ENCODE measurements at places on chromosomes 4 and X.

- DNase-seq, result peak; percentile 5
These were observed 174.8 kb upstream of the KLF3 start for GRCh38 chr4:38489011-38489861.

- DNase-seq, result no peak
These were observed 128.2 kb upstream of the RASGEF1B start for GRCh38 chr4:81599742-81600380.

- no peak for DNase-seq
These were observed 44.3 kb upstream of the TBL1X start for GRCh38 chrX:9420275-9421265.

GRCh38 chrX:85215946-85216345 lies 27.6 kb downstream of the SATL1 start:
- DNase-seq, result no peak

DNA sequence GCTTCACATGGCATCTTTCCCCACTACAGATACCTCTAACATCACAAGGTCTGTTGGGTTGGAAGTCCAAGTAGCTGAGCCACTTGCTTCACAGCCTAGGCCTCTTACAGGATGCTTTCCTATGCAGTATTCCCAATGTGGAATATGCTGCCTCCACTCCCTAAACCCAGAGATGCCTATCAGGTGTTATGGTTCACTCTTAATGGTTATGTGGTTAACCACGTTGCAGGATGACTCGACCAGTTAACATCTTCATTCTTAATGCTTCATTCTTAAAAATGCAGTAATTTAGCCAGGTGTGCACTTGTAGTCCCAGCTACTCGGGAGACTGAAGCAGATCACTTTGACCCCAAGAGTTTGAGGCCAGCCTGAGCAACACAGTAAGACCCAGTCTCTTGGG lies 24.2 kb downstream of the HAUS3 start:
- DNase-seq, result no peak

DNA sequence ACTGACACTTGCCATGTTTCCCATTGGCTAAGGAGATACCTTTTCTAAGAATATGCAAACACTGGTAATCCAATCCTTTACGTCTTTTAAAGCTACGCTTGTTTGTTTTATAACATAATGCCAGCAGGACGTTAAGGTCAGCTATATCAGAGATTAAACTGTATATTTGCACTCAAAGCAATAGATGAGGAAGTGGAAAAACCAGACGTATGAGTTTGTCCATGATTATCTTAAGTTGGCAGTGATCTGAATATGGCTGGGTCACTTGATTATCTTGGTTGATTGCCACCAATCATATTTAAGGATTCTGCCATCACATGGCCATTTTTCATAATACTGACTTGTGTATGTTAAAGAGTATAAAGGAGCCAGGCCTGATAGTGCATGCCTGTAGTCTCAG lies 19.4 kb downstream of the TMSB4X start:
- DNase-seq, result no peak

GRCh38 chr4:185721190-185722028 lies 90.6 kb downstream of the SORBS2 start:
- DNase-seq, result no peak

GRCh38 chr4:25144870-25145481 lies 15.3 kb downstream of the SEPSECS start:
- DNase-seq, result peak; percentile 24

- no peak for DNase-seq
These were observed 211.3 kb upstream of the FAT1 start for GRCh38 chr4:186934841-186935443.

GRCh38 chr4:2535376-2536192 lies 863 bp upstream of the FAM193A start:
- DNase-seq, result no peak

GRCh38 chrX:11241720-11242119 lies 51.5 kb upstream of the AMELX start:
- DNase-seq, result no peak

DNA sequence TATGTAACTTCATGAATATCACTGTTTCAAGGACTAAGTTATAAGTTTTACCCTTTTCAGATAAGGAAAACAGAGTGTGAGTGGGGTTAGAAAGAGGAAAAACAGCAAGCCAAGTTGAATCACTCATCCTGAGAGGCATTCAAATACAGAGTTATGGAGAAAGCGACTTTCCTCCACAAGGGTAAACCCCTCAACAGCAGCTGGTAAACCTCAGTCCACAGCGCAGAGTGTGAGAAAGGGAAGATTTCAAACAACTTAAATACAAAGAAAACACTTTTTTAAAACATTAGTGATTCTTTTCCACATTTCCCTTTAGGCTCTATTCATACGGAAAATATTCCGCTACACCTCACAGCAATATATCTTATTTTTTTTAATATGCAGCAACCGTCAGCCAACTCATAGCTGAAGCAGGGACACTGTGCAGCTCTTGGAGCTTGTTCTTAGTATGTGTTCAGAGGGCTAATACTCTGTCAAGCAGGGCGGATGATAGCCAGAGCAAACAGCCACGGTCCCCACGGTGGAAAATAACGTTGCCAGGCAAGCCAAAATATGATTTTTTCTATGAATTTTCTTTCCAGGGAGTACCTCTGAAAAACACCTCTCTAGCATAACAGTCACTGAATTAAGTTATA lies 488.9 kb upstream of the FAT1 start:
- no peak for DNase-seq

GRCh38 chrX:64571011-64571410 lies 175.8 kb upstream of the MTMR8 start:
- DNase-seq, result no peak

DNA sequence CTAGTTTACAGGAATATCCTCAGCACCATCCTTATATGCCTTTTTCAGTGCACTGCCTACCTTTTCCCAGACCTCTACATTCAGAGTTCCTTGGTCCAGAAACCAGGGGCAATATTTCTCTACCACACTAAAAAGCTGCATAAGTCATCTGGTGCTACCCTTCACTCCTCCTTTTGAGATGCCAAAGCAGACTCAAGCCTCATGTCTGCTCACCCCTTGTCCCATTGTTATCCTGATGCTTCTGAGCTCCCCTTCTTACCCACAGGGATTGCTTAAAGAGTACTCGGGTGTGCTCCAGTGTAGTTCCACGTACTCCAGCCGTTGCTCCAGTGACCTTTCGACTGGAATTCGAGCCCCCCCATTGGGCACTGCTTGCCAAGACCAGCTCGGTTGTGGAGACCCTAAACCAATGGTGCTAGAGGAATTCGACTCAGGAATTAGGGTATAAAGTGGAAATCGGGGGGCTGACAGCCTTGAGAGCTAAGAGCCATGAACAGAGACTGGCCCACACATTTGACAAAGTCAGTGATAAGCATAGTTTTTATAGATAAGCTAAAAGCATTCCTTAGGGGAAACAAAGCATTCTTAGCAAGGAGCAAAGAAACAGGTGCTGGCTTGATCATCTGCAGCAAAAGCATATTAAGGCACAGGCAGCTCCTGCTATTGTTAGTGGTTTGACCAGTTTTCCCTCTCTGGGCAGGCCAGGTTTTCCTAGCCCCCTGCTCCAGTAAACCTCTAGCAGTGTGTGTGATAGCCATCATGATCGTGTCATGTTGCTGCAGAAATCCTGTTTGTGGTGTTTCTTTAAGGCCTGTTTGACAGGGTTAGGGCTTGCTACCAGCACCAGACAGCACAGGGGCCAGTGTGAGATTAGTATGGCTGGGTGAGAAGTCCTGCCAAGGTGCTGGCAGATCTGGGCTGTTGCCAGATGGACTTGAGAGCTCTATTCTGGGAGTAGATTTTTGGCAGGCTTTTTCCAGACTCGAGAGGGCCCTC lies 57.5 kb upstream of the WDR1 start:
- DNase-seq, result no peak

- no peak for DNase-seq
These were observed 69.2 kb downstream of the PRDM5 start for GRCh38 chr4:120853161-120853935.

DNA sequence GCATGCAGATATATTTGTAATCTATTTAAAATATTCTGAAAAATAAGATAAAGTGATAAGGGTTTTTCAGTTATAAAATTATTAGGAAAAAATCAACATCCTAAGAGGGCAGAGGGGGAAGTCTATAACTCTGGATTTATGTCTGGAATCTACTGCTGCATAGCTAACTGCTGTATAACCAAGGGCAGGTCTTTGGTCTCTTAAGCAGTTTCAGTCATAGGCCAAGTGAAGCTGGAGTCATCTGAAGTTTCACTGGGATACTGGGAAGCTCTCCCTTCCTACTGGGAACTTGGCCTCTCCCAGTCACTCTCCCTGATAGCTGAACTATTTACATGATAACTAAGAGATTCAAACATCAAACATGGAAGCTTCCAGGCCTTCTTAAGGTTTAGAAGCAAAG lies 1409.9 kb upstream of the PCDH7 start:
- no peak for DNase-seq

DNA sequence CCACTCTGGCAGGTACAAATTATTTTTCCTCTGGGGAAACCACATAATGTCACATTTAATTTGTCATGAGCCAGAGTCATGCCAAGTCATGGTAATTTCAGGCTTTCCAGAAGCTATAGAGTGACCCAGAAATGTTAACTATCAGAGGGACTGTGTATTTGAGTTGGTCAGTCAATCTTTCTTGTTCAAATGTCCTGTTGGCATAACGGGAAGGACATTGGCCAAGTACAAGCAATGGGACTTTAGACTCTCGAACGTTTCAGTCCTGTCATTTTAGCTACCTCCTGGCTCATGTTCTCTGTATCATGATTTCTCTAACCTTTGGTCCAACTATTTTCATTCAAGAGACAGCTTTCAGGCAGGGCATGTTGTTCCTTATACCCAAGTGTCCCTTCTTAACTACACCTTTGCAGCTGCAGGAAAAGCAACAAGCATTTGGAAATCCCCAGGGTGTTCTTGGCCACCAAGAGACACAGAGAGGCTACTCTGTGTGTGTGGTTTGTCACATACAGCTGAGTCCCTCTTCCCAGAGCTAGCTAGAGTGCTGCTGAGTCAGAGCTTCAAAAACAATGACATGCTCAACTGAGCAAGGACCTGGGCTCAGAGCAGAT lies 142.6 kb downstream of the EGF start:
- DNase-seq, result no peak

DNA sequence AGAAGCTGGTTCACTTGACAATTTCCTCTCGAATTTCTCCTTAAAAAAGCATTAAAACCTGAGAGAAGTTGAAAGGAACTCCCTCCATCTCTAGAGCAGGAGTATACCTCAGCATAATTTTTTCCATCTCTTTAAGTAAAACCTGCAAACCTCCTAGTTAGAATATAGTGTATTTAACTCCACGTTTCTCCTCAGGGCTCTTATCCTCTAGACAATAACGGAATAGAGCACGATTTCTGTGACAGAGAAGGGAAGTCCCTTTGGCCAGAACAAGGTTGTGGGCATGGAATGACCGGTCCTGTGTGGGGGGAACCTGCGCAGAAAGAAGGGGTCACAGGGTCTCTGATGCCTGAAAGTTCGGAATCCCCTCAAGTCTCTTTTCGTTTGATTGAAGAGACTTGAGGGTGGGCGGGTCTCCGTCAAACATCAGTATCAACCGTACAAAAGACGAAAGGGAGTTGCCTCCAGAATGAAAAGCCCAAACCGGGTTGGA lies 697 bp downstream of the ZNF280C start:
- DNase-seq, result peak; percentile 24

DNA sequence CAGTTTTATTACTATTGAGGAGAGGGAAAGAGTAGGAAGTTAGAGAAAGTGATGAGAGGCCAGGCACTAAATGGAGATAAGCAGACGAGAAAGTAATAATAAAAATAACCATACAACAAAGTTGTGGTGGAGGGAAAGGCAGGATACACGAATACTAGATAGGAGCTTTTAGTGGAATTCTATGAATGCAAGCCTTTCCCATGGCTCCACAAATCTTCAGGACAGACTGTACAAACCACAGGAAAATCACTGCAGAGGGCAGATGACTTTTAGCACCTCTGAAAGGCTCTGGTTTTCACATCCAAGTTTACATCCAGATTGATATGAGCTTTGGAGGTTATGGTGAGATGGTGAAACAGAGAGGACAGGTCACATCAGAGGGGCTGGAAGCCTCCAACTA lies 41.5 kb downstream of the TNIP3 start:
- no peak for DNase-seq

DNA sequence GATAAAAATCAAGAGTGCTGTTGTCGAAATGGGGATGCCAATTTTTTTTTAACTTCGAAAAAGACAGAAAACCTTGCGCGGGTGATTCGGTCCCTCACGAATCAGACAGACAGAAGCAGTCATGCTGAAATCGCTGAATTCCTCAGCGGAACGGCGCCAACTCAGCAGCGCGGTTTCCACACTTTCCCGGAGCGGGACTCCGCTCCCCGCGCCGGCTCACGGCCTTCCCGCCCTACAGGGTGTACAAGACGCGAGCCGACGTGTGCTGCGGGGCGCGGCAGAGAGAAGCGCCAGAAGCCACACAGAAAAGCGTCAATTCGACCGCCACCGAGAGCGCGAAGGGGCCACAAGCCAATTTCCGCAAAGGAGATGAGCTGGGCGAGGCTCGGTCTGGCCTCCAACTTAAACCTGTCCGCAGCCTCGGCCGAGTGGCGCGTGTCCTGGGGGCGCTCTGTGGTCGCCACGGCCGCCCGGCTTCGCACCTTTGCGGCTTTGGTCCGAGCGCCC lies 1.3 kb downstream of the NEXMIF start:
- peak; percentile 40 for DNase-seq

DNA sequence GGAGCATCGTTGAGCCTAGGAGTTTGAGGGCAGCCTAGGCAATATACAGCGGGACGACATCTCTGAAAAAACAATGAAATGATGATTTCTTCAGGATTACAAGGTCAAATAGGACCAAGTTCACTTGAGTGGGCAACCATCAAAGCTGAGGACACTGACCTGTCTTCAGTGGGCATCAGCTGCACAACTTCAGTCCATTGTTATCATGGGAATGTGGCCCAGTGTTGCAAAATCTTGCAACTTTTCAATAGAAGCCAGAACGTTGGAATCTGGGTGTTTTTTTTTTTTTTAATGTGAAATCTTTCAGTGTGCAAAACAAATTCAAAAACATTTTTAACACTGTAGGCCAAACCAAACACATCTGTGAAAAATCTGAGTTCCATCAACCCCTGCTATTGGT lies 155.4 kb upstream of the PLAC1 start:
- DNase-seq, result no peak

DNA sequence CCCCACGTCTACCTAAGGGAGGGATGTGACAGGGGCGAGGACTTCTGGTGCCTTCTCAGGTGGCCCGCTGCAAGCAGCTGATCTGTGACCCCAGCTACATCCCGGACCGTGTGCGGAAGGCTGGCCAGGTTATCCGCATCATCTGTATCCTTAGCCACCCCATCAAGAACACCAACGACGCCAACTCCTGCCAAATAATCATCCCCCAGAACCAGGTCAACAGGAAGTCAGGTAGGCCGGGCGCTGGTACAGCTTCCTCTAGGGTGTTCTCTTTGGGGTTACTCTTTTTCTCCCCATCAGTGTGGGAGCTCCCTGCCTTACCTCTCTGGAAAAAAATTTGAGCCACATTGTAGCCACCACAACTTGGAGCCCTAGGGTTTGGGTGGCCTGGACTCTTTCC lies 2.4 kb upstream of the FAM50A start:
- no peak for DNase-seq

GRCh38 chrX:138756234-138756633 lies 44.7 kb upstream of the FGF13 start:
- DNase-seq, result no peak
